ENCODE measurements at places on chromosomes 4 and X.

- H3K36me3 ChIP-seq: no peaks in the 10 kb centered on the region
- H3K4me1 ChIP-seq: no peaks in the 10 kb centered on the region
- DNase-seq: no peak
- H3K4me3 ChIP-seq: no peak overlapping the region
- H3K27ac ChIP-seq: no peak overlapping the region
- no peaks in the 10 kb centered on the region for H3K27me3 ChIP-seq
Measured at GRCh38 chr4:1495416-1496115, 89.3 kb upstream of the NKX1-1 start.

DNA sequence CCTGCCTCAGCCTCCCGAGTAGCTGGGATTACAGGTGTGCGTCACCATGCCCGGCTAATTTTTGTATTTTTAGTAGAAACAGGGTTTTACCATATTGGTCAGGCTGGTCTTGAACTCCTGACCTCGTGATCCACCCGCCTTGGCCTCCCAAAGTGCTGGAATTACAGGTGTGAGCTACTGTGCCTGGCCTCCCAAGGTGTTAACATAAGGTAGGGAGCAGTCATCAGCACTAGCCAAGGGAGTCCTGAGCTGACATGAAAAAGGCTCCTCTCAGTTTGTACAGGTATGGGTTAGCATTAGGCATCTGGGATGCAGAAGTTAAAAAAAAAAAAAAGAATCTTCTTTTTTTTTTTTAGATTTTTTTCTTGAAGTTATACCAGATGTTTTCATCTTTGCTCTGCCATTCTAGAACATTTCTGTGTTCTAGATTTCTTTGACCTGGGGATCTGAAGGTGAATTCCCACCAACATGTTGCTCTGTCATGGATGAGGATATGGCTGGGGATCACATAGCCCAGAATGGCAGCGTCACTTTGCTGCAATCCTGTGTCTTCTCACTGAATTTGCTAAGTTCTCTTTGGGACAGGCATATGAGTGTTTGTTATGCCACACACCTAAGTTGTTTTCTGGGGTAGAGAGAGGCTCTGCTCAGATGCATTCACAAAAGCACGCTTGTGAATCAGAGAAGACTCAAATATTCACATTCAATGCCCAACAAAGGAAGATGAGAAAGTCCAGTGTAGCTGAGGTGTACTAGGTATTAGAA, 24.4 kb upstream of the PLA2G12A start:
- no peaks in the 10 kb centered on the region for H3K36me3 ChIP-seq
- H3K4me1 ChIP-seq: no peaks in the 10 kb centered on the region
- DNase-seq: no peak
- no peak overlapping the region for H3K27ac ChIP-seq
- no peak overlapping the region for H3K4me3 ChIP-seq

DNA sequence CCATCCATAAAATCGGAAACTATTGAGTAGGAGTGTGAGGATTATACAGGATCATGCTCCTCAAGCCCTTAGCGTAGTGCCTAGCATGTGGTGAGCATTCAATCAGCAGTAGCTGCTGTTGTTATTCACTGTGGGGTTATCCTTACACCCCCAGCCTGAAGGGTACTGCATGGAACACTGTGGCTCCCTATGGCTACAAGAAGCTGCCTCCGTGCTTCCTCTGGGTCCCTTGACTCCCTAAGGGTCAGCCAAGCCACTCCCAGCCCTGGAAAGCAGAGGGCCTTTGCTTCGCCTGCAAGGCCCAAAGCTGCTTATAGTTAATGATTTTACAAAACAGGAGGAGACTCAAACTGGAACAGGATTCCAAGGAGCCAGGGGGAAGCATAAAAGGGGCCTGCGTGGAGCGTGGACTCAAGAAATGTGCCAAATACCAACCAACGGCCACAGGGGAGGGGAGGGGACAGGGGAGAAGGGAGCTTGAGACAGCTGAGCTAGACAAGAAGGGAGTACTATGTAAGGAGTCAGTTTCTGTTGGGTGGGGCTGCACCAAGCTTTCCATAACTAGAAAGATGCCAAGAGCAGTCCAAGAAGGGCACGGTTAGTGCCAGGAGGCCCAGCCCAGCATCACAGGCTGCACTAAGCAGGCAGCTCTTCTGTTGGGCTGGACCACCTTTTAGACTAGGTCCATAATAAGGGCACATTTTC, 15.9 kb downstream of the SEPTIN6 start:
- peak overlapping the region; percentile 76 for H3K4me3 ChIP-seq
- H3K27ac ChIP-seq: peak overlapping the region; percentile 97
- peaks cover 38% of the 10 kb centered on the region for H3K36me3 ChIP-seq
- H3K27me3 ChIP-seq: no peaks in the 10 kb centered on the region

GRCh38 chrX:116272861-116273260, 102.3 kb downstream of the AGTR2 start:
- H3K27me3 ChIP-seq: no peaks in the 10 kb centered on the region
- no peaks in the 10 kb centered on the region for H3K4me1 ChIP-seq
- H3K36me3 ChIP-seq: no peaks in the 10 kb centered on the region
- DNase-seq: no peak
- H3K27ac ChIP-seq: no peak overlapping the region

- H3K27ac ChIP-seq: no peak overlapping the region
- peaks cover 35% of the 10 kb centered on the region for H3K27me3 ChIP-seq
- no peak overlapping the region for H3K4me3 ChIP-seq
- H3K4me1 ChIP-seq: no peaks in the 10 kb centered on the region
- no peak for DNase-seq
- no peaks in the 10 kb centered on the region for H3K36me3 ChIP-seq
Measured at GRCh38 chr4:808860-809570, 16.9 kb downstream of the CPLX1 start.

GRCh38 chrX:100931925-100932285, 3.2 kb upstream of the XKRX start:
- no peak overlapping the region for H3K4me3 ChIP-seq
- peaks cover 5% of the 10 kb centered on the region for H3K36me3 ChIP-seq

- H3K27me3 ChIP-seq: peaks cover 3% of the 10 kb centered on the region
- H3K4me1 ChIP-seq: peaks cover 2% of the 10 kb centered on the region
- no peak overlapping the region for H3K27ac ChIP-seq
- no peak overlapping the region for H3K4me3 ChIP-seq
Measured at GRCh38 chr4:144787365-144788258, 141.7 kb downstream of the HHIP start.

GRCh38 chr4:16031546-16032395, 52.1 kb downstream of the PROM1 start:
- H3K27ac ChIP-seq: no peak overlapping the region
- H3K4me1 ChIP-seq: no peaks in the 10 kb centered on the region
- H3K36me3 ChIP-seq: no peaks in the 10 kb centered on the region
- H3K4me3 ChIP-seq: no peak overlapping the region
- DNase-seq: no peak

GRCh38 chrX:150155436-150156035, 207.6 kb upstream of the MAMLD1 start:
- H3K27me3 ChIP-seq: no peaks in the 10 kb centered on the region
- H3K27ac ChIP-seq: no peak overlapping the region
- no peaks in the 10 kb centered on the region for H3K36me3 ChIP-seq
- no peak overlapping the region for H3K4me3 ChIP-seq
- H3K4me1 ChIP-seq: no peaks in the 10 kb centered on the region
- no peak for DNase-seq

GRCh38 chr4:25321703-25322102, 9.1 kb downstream of the ZCCHC4 start:
- H3K4me3 ChIP-seq: no peak overlapping the region
- DNase-seq: no peak
- H3K27ac ChIP-seq: peak overlapping the region; percentile 38

DNA sequence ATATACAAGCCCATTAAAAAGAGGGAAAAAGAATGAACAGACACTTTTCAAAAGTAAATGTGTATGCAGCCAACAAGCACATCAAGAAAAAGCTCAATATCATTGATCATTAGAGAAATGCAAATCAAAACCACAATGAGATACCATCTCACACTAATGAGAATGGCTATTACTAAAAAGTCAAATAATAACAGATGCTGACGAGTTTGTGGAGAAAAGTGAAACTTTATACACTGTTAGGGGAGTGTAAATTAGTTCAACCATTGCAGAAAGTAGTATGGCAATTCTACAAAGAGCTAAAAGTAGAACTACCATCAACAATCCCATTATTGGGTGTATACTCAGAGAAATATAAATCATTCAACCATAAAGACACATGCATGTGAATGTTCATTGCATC, 203.0 kb downstream of the ARAP2 start:
- no peak for DNase-seq
- H3K4me1 ChIP-seq: no peaks in the 10 kb centered on the region
- no peak overlapping the region for H3K27ac ChIP-seq
- peaks cover 2% of the 10 kb centered on the region for H3K36me3 ChIP-seq
- no peak overlapping the region for H3K4me3 ChIP-seq

- H3K27me3 ChIP-seq: no peaks in the 10 kb centered on the region
- peak overlapping the region; percentile 79 for H3K27ac ChIP-seq
- peak; percentile 24 for DNase-seq
- H3K4me1 ChIP-seq: peaks cover 3% of the 10 kb centered on the region
- no peaks in the 10 kb centered on the region for H3K36me3 ChIP-seq
Measured at GRCh38 chr4:59818656-59819055, 1381.5 kb upstream of the ADGRL3 start.

- no peak overlapping the region for H3K4me3 ChIP-seq
- H3K27me3 ChIP-seq: peaks cover 22% of the 10 kb centered on the region
- no peak overlapping the region for H3K27ac ChIP-seq
- H3K36me3 ChIP-seq: no peaks in the 10 kb centered on the region
Measured at GRCh38 chr4:109977854-109978501, 65.3 kb downstream of the EGF start.

GRCh38 chr4:122617597-122618593, 3.0 kb downstream of the IL21 start:
- peaks cover 33% of the 10 kb centered on the region for H3K4me1 ChIP-seq
- peak overlapping the region; percentile 17 for H3K4me3 ChIP-seq
- H3K27ac ChIP-seq: peak overlapping the region; percentile 39
- no peaks in the 10 kb centered on the region for H3K36me3 ChIP-seq
- no peaks in the 10 kb centered on the region for H3K27me3 ChIP-seq

DNA sequence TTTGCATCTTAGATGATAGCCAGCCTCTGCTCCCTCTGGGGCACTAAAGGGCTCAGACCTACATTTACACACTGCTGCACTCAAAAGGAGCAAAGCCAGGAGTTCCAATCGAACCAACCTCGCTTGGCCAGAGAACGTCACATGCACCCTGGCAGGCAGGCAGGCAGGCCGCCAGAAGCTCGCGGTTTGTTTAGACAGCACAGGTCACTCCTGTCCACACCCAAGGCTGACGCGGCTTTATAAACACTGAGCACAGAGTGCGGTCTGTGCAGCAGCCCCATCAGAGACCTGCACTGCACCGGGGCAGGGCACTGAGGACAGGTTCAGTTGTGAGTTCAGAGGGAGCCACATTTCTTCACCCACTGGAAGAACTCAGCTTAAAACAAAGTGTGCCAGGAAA, 143.9 kb downstream of the BCOR start:
- H3K27me3 ChIP-seq: no peaks in the 10 kb centered on the region
- no peaks in the 10 kb centered on the region for H3K36me3 ChIP-seq
- peaks cover 13% of the 10 kb centered on the region for H3K4me1 ChIP-seq
- H3K4me3 ChIP-seq: no peak overlapping the region
- DNase-seq: no peak
- H3K27ac ChIP-seq: no peak overlapping the region

- peaks cover 3% of the 10 kb centered on the region for H3K4me1 ChIP-seq
- no peak for DNase-seq
- H3K36me3 ChIP-seq: no peaks in the 10 kb centered on the region
- no peak overlapping the region for H3K27ac ChIP-seq
- peaks cover 26% of the 10 kb centered on the region for H3K27me3 ChIP-seq
Measured at GRCh38 chr4:121599049-121599448, 97.7 kb downstream of the ANXA5 start.

DNA sequence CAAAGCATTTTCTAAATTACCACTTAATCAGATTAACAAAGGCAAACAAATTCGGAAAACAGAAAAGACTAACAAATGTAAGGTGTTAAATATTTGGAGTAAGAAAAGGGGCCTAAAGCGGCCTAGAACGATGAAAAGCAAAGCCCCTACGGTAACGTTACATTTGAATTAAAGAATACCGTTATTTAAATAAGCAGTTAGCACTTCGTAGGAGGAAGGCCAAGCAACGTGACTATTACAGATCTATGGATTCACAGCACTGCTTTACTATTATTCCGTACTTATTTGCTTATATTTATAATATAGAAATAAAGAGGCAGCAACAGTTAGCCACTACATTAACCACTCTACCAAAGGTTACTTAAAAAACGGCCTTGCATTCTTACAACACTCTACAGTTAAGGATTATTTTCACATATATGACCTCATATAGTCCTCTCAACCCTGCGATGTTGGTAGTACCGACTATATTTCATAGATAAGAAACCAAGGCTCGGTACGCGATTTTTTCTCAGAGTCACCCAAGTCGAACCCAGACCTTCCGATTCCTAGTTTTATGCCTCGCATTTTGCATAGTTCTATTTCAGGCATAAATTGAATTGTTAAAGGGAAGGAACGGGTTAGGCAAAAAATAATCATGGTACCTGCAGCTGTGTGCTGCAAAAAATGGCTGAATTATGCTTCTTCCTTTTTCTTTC, 2.9 kb downstream of the KLHL15 start:
- H3K27ac ChIP-seq: peak overlapping the region; percentile 93
- no peaks in the 10 kb centered on the region for H3K27me3 ChIP-seq
- H3K4me3 ChIP-seq: peak overlapping the region; percentile 91
- peaks cover 9% of the 10 kb centered on the region for H3K36me3 ChIP-seq
- peak; percentile 8 for DNase-seq

DNA sequence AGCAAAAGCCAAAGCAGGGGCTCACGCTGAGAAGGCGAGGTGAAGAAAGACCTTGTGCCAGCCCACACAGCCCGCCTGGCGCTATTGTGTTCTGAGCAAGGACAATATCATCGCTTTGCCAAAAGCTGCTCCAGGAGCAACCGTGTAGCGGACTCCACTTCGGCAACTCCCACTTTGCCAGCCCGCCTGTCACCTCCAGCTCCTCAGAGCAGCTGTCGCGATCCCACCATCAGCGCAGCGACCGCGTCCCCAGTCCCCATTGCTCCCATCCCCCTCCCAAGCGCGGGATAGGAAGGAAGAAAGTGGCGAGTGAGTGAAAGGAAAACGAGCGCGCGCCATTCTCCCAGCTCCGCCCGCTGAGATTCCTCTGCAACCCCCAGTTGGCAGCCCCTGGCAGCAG, 759 bp downstream of the ZC4H2 start:
- DNase-seq: peak; percentile 18
- H3K4me3 ChIP-seq: peak overlapping the region; percentile 94
- peak overlapping the region; percentile 88 for H3K27ac ChIP-seq

GRCh38 chrX:77447653-77448569, 722 bp downstream of the FGF16 start:
- no peak overlapping the region for H3K27ac ChIP-seq
- peaks cover 18% of the 10 kb centered on the region for H3K27me3 ChIP-seq
- H3K36me3 ChIP-seq: no peaks in the 10 kb centered on the region
- H3K4me3 ChIP-seq: no peak overlapping the region
- peaks cover 15% of the 10 kb centered on the region for H3K4me1 ChIP-seq

- H3K36me3 ChIP-seq: peaks cover 15% of the 10 kb centered on the region
- H3K27ac ChIP-seq: peak overlapping the region; percentile 93
- H3K27me3 ChIP-seq: peaks cover 29% of the 10 kb centered on the region
- peaks cover 41% of the 10 kb centered on the region for H3K4me1 ChIP-seq
- peak; percentile 31 for DNase-seq
Measured at GRCh38 chr4:152778656-152779512, 646 bp downstream of the TIGD4 start.

GRCh38 chr4:17326756-17327155, 185.1 kb downstream of the QDPR start:
- H3K4me3 ChIP-seq: no peak overlapping the region
- no peaks in the 10 kb centered on the region for H3K36me3 ChIP-seq
- no peak for DNase-seq
- peaks cover 9% of the 10 kb centered on the region for H3K4me1 ChIP-seq

- H3K36me3 ChIP-seq: no peaks in the 10 kb centered on the region
- DNase-seq: no peak
- H3K27ac ChIP-seq: no peak overlapping the region
- H3K4me3 ChIP-seq: no peak overlapping the region
Measured at GRCh38 chr4:93480452-93480851, 348.1 kb upstream of the ATOH1 start.
